NCI-H2107 (cell line): ENCODE measurements at places on chromosomes 4 and X.

DNA sequence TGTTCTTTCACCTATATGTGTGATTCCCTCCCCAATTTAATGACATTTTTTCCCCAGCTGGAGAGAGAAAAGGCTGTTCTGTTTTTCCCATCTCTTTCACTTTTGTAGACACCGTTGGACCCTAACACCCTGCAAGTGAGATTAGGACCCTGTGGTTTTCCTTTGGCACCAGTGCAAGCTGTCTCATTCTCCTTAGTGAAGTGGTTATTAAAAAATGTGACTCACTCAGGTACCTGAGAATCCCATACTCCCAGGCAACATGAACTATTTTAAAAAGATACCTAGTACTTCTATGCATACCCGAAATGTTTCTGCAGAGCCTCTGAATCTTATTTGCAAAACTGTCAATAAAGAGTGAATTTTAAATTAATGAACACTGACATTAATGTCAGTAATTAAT, 175.7 kb upstream of the TBC1D9 start:
- DNase-seq: no peak

DNA sequence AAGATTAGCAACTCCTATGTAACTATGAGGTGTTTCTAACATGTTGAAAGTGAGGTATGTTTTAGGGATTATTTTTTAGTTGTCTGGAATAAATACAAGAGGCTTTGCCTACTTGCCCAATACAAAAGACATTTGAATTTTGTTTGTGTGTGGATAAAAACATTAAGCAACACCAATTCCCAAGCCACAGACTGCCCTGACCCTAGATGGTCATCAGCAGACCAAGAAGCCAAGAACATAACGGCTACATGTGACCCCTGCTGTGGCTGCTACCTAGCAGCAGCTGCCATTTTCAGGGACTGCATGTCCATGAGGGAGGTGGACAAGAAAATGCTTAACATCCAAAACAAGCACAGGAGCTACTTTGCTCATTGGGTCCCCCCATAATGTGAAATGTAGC, 70.5 kb upstream of the QRFPR start:
- DNase-seq: no peak

GRCh38 chr4:83389037-83389720, 54.5 kb upstream of the HPSE start:
- no peak for DNase-seq

DNA sequence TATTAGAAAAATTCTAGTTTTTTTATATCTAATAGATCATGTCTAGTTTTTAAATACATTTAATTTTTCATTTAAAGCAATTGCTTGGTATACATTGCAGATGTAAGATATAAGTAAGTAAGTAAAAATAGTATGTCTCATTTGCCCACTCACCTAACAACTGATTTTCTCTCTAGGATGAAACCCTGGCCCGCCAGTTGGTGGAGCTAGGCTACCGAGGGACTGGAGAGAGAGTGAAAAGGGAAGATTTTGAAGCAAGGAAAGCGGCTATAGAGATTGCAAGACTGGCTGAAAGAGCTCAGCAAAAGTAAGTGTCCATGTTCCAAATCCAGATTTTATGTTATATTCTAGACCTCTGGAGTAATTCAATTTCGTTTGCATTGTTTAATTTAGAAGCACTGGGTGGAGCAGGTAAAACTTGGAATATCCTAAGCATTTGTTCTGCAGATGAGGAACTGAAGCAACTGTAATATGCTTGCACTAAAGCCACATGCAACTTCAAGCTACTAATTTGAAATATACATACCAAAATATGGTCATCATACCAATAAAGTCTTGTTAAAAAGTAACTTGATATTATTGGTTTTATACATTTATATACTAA, 27.1 kb downstream of the CFAP299 start:
- DNase-seq: no peak

DNA sequence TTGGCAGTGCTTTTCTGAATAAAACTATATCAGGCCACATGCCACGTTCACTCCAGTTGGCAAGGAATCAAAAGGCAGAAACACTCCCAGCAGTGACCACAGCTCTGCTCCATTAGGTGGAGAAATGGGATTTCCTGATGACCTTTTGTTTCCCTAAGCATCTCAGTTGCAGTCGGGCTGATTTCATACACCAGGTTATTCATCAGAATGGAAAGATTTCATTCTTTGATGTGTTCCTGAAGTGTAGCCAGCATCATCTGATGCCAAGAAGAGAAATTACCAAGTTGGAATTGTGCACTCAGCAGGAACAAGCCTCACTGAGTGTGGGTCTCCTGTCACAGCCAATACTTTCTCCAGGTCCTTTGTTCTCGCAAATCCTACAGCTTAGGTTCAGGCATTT, 193.7 kb downstream of the SPATA18 start:
- no peak for DNase-seq
